Left forelimb (tissue), 1 donor: ENCODE measurements at places on chromosomes 2 and 18.

DNA sequence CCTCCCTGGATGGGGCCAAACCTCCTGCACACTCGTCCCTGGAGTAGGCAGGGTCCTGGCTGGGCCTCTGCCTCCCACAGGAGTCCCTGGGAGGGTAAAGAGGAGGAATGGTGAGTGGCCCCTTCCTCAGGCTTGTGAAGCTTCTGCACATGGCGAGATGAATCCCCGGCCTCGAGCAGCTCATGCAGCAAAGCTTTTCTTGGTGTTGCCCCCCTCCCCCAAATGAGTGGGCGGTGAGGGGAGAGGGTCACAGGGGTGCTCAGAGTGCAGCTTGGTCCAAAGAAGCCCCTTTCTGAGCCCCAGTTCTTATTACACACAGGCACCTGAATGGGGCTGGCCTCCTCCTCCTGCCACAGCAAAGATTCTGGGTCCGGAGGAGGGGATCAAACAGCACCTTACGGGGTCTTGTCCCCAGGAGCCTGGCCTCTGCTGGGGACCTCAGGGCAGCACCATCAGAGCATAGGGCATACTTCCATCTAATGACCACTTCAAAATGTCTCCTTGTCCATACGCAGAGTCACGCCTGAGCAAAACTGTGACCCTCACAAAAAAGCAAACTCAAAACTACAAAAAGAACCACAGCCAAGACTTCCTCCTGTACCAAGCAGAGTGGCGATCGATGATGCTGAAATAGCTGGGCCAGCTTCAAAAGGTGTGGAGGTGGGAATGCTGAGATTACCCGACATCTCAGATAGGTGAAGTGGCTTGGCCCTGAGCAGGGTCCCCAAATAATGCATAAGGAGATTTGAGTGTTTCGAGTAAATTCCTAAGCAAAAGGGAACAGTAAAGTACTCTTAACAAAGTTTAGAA lies 148.4 kb upstream of the TWIST2 start:
- peak; percentile 36 for DNase-seq

DNA sequence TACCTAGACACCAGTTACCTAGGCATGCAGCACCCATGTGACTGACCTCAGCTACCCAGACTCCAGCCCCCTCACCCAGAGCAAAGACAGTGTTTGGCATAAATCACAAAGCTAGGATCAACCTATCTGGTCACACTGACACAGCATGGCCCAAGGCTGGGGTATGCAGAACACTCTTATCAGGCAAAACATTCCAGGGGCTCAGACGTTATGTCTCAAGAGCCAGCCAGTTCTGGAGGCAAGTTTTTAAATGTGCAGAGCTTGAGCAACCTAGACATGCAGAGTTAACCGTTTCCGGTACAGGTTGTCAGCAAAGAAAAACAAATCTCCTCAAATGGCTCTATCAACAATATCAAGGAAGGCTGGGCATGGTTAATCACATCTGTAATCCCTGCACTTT lies 92.8 kb downstream of the AP1S3 start:
- DNase-seq, result no peak

DNA sequence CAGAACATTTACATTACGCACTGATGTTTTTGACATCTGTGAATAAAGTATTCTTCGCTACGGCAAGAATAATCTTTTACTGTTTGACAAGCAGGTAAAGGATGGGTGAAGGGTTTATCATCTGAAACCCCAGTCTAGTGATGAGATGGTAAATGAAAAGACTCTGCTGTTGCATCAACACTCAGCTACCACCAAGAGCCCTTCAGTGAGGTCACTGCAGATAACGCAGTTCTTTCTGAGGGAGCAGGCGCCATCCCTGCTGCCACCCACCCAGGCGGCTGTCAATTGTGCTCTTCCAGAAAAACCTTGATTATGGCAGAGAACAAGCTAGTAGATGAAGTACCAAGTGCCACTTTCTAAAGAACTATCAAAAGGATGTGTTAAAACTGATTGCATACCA lies 58.7 kb downstream of the ABCG8 start:
- no peak for DNase-seq

DNA sequence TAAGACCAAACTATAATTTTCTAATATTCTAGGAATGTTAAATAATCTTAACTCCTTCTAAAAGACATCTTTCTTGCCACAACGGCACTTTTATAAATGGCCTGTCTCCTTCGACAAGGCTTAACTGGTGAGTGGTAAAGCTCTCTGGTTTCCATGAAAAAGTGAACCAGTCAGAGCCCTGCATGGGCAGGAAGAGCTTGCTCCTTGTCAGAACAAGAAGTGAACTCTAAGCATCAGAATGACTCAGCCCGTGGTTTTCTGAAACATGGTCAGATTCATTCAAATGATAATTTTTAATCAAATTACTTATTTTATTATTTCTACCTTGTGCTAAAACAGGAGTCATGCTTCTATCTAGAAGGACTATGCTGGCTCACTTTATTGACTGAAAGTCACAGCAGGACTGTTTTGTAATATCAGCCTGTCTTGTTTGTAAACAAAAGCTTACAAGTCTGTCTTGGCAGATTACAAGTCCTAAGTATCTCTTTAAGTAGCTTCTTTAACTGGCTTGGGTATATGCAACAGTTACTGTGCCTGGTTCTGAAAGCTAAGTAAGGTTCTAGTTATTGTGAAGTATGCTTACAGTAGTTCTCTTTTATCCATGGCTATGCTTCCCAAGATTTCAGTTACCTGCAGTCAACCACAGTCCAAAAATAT lies 245.4 kb downstream of the NAPG start:
- DNase-seq, result no peak

- no peak for DNase-seq
Observed at GRCh38 chr2:198283146-198283545, 478.8 kb downstream of the PLCL1 start.

- no peak for DNase-seq
Observed at GRCh38 chr2:76870581-76870980, 651.6 kb downstream of the LRRTM4 start.

- DNase-seq, result no peak
Observed at GRCh38 chr2:39942950-39943349, 163.9 kb upstream of the THUMPD2 start.

- DNase-seq, result no peak
Observed at GRCh38 chr2:171652416-171652785, 34.9 kb upstream of the DYNC1I2 start.

GRCh38 chr2:60463249-60463648 lies 90.2 kb downstream of the BCL11A start:
- no peak for DNase-seq

- DNase-seq, result no peak
Observed at GRCh38 chr18:44265437-44265836, 415.3 kb upstream of the SETBP1 start.

- no peak for DNase-seq
Observed at GRCh38 chr18:79826966-79827365, 29.2 kb downstream of the KCNG2 start.

- DNase-seq, result no peak
Observed at GRCh38 chr2:133097666-133098065, 427.7 kb upstream of the LYPD1 start.

GRCh38 chr2:232420073-232420454 lies 13.4 kb downstream of the ALPG start:
- DNase-seq, result no peak

GRCh38 chr2:41127351-41127750 lies 675.5 kb upstream of the SLC8A1 start:
- no peak for DNase-seq

- peak; percentile 86 for DNase-seq
Observed at GRCh38 chr2:128306081-128306930, 12.4 kb downstream of the HS6ST1 start.

GRCh38 chr2:69081001-69081580 lies 68.1 kb downstream of the ANTXR1 start:
- DNase-seq, result no peak

GRCh38 chr18:43159086-43159770 lies 43.7 kb upstream of the RIT2 start:
- DNase-seq, result no peak

DNA sequence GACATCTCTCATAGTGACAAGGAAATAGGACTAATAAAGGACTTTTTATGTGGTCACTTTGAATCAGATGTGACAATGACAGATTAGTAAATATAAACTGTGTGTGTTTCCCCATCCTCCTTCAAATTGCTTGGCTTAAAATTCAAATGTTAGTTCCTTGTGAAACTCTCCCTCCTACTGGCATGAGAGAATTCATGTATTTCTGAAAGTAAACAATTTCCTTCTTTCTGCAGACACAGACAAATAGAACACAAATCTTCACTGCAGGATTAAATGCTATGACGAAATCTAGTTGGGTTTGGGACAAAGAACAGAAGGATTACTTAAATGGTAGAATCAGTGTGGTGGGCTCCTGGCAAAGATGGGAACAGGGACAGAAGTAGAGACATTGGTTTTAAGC lies 328.7 kb upstream of the FAM98A start:
- no peak for DNase-seq

DNA sequence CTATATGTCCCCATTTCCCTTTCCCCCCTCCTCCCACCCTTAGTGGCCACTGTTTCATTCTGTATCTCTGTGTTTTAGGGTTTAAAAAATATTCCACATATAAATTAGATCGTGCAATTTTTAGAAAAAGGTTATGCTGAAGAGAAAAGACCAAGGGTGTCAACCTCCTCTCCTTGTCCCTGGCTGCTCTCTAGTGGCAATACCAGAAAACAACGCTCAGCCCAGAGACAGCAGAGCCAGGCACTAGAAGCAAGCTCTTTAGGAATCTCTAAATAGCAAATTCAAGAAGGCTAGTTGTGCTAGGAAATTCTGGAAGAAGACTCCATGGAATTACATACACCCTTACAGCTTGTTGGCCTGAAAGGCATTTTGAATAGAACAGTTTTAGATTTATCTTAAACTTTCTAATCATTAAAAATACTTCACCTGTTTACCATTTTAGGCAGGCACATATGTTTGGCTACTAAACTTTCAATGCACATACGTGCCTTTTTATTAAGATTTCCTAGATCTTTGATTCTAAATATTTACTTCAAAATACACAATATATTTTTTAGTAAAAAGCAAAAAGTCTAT lies 35.1 kb upstream of the RASGRP3 start:
- no peak for DNase-seq

- DNase-seq, result no peak
Observed at GRCh38 chr2:101508636-101509035, 33.7 kb upstream of the RFX8 start.

GRCh38 chr2:65146078-65146477 lies 16.2 kb upstream of the RAB1A start:
- no peak for DNase-seq

DNA sequence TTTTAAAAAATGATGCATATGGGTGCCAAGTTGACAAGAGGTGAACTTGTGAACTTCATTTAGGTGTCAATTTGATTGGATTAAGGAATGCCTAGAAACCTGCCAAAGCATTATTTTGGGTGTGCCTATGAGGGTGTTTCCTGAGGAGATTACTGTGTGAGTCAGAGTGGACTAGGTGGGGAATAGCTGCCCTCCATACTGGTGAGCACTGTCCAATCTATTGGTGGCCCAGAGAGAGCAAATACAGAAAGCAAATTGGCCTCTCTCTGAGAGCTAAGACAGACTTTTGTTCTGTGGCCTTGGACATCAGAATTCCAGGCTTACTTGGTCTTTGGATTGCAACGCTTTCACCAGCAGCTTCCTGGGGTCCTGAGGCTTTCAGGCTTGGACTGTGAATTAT lies 388.0 kb downstream of the SUCLG1 start:
- DNase-seq, result no peak

- no peak for DNase-seq
Observed at GRCh38 chr2:142734231-142734630, 143.2 kb upstream of the KYNU start.

GRCh38 chr2:238238766-238239542 lies 884 bp downstream of the HES6 start:
- peak; percentile 59 for DNase-seq

- no peak for DNase-seq
Observed at GRCh38 chr2:210199854-210200253, 25.4 kb downstream of the ACADL start.

DNA sequence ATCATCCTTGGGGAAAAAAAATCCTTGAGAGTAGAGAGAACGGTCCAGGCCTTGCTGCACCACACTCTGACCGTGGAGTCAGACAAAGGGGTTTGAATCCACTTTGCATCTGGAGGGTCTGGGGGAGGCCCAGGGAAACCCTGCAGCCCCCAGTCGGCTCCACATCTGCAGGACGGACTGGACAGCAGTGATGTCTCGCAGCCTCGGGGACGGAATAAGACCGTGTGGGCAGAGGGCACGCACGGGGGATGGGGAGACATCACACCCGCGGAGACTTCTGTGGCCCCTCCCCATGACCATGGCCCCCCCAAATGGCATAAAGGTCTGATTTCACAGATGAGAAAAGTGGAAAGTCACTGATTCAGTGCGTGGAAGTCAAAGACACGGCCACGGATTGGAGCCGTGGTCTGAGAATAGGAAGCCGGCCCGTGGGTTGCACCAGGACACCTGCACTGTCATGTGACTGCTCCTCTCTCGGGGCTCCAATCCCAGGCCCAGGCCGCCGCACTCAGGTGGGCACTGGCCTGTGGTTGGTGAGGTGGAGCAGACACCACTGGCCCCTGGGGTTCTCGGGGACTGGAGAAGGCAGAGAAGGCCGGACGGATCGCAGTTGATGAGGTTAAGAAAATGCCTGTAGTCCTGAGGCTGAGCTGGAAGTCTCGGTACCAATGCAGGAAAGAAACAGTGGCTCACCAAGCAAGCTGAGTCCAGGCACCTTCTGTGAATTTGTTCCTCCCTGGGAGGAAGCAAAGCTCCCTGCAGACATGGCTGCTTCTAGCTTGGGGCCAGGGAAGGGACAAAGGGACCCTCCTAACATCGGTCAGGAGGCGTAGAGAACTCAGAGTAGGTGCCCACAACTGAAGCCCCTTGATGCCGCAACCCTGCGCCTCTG lies 61.8 kb downstream of the RTP5 start:
- DNase-seq, result no peak

DNA sequence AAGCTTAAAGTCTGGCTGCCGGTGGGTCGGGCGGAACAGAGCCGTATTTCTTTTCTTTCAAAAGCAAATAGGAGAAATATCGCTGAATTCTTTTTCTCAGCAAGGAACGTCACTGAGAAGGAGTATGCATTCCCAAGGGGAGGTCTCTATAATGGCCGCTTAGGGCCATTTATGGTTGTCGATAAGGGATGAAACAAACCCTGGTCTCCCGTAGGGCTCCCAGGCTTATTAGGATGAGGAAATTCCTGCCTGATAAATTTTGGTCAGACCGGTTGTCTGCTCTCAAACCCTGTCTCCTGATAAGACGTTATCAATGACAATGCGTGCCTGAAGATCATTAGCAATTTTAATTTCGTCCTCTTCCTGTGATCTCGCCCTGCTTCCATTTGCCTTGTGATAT lies 227.7 kb upstream of the ZEB2 start:
- no peak for DNase-seq

- no peak for DNase-seq
Observed at GRCh38 chr2:74070991-74071390, 76.7 kb downstream of the BOLA3 start.

DNA sequence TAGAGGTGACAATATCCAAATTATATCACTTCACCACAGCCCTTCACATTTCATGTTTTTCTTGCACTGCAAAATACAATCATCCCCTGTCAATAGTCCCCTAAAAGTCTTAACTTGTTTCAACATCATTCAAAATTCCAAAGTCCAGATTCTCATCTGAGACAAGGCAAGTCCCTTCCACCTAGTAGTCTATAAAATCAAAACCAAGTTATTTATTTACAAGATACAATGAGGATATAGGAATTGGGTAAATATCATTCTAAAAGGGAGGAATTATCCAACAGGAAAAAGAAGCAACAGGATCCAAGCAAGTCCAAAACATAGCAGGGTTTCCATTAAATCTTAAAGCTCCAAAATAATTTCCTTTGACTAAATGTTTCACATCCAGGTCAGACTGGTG lies 1076.1 kb upstream of the TMEFF2 start:
- DNase-seq, result no peak
